Fibroblast of skin of left quadriceps (primary cell): ENCODE measurements at places on chromosomes 4 and X.

GRCh38 chr4:78296261-78296660 lies 239.1 kb downstream of the FRAS1 start:
- DNase-seq = no peak

DNA sequence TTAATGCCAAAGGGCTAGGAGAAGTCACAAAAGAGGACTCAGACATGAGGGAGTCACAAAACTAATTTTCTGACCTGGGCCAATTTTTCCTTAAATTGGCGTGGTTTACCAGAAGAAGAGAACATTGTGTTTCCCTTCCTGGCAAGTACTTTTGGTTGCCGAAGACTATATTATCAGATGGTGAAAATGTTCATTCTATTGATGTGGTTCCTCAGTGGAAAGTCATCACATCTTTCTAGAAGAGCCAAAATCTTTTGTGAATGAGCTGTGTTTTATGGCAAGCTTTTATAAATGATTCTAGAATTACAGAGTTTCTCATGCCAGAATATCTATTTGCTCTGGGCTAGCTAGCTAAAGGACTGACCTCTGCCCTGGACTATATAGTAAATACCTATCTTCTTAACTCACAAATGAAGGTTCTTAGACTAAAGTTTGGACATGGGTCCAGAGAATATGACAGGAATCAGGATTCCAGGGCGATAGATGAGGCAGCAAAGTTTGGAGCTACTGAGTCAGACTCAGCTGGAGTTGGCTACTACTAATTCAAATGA lies 288.9 kb downstream of the IL1RAPL2 start:
- DNase-seq = no peak

- no peak for DNase-seq
These were observed 4.5 kb upstream of the PLCXD1 start for GRCh38 chrX:276581-277201.

GRCh38 chr4:142406499-142406835 lies 439.6 kb downstream of the INPP4B start:
- no peak for DNase-seq

- no peak for DNase-seq
These were observed 165.1 kb upstream of the ATP6AP2 start for GRCh38 chrX:40415675-40416074.

GRCh38 chr4:138770818-138771217 lies 244.8 kb upstream of the NOCT start:
- DNase-seq = no peak

DNA sequence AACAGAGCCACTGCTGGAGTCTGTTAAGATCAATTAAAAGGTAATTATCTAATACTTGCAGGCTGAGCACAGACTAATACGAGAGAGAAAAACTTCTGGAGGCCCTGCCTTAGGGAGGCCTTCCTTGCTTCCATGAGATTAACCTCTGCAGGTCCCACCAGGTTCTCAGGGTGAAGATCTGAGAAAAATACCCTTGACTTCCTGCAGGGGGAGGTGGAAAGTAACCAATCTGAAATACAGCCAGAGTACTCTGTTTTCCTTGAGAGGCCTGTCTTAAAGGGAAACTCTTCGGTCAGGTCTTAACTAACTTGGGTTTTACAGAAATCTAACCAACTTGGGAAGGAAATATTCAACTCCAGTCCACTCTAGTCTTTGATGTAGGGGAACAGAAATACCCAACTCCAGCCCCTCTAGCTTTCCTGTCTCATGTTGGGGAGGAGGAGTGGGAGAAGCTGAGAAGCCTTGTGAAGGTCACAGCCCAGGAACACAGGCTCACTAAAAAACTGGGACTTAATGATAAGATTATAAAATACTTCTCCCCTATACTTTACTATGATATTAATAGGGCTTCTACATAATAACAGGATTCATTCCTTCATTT lies 77.1 kb downstream of the TBCK start:
- peak; percentile 15 for DNase-seq

DNA sequence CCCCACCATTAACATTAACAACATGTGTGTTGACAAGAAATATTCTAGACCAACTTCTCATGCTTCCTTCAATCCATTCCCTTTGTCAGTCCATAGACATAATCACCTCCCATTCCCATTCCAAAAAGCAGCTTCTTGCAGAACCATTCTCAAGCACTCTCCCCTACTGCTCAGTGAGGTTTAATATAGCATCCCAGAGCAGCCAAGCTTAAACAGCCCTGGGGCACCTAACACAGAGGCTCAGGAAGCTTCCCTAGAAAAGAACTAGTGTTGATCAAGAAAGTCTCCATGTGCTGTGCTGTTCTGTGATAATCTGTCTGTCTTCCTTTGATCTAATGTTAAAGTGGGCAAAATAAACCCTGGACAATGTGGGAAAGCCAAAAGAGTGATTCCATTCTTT lies 174.2 kb upstream of the NOCT start:
- DNase-seq = no peak

GRCh38 chrX:13579661-13580060 lies 10.3 kb downstream of the EGFL6 start:
- DNase-seq = no peak

- DNase-seq = peak; percentile 35
These were observed 34.7 kb downstream of the DLG3 start for GRCh38 chrX:70479247-70479921.

- no peak for DNase-seq
These were observed 71.4 kb upstream of the FRG1 start for GRCh38 chr4:189869236-189869635.

DNA sequence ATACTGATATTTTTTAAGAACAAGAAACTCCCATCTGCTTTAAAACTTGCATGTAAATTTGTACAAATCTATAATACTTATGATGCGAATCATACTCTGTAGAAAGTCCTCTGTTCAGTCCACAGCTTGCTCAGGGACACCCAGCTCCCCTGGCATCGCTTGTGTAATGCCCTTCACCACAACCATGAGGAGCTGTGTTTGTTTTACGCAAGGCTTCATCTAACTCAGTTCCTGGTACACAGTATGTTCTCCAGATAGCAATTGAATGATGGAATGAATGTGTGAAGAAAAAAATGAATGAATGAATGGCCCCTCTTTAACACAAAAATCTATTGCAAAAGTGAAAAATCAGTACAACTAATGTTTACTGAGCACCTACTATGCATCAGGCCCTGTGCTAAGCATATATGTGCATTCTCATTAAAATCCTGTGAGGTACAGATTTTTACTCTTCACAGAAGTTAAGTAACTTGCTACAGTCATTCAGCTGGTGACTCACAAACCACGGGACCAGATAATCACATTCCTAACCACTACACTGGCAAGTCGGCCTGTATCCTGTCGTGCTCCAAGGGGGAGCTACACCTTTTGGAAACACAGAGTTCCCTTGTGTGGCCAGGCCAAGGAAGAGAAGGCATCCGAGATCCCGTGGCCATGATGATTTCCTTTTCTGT lies 58.7 kb upstream of the KDR start:
- DNase-seq = peak; percentile 73

DNA sequence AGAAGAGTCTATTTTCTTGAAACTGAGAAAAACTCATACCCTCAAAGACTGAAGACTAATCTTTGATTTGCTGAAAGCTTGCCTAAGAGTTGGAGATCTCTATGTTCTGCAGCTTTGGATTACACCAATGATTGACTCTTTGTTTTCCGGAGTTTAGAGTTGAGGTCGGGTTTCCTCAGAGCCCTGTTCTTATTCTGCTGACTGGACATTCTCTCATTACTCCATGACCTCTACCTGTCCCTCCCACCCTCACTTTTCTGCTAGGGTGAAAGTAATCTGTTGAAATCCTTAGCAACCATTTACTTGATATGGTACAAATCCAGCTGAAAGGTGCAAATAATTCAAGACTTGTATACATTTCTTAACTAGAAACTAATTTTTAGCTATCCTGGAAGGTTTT lies 421.5 kb upstream of the FRG1 start:
- no peak for DNase-seq
